Gastrocnemius medialis (tissue), 4 donors: ENCODE measurements at places on chromosomes 12 and 14. TPM values are rescaled to one million over a fixed set of nuclear protein-coding genes. Genes with fewer than 3 reads are reported as not detected.

DNA sequence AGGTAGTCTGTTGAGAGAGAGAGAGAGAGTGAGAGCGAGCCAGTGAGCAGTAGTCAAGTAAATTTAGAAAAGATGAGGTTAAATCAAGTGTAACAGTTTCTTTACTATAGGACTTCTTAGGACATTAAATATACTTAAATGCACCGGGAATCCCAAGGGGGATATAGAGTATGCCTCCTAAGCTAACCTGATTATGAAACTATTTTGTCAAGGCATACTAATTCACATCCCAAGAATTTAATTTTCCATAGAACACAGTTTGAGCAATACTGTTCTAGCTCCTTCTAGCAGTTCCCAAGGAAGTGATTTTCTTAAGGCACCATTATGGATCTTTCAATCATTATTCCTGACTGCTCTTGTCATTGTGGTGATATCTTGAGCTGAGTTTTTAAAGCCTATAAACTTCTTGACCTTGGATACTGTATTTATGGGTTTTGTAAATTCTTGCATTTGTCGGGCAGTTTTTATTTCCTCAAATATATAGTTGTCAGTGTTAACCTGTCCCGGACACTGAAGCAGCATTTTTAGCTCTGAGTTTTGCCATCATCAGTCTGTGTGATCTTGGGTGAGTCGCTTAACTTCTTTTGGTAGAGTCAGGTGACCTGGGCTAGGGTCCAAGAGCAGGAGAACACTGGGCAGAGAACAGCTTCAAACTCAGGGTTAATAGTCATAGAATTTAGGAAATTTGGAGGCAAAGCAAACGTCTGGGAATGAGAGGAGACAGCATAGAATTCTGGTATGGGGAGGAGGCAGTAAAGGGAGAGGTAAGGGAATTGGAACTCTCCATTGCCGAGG is 196.5 kb upstream of the FRMD6 start:
- no peaks in the 10 kb centered on the region for H3K4me1 ChIP-seq
- no peaks in the 10 kb centered on the region for H3K27me3 ChIP-seq
- no peaks in the 10 kb centered on the region for H3K36me3 ChIP-seq
- H3K27ac ChIP-seq, result no peak overlapping the region

GRCh38 chr12:116492703-116493324 is 66.4 kb upstream of the MAP1LC3B2 start:
- no peaks in the 10 kb centered on the region for H3K27me3 ChIP-seq
- H3K4me1 ChIP-seq, result peaks cover 4% of the 10 kb centered on the region
- H3K36me3 ChIP-seq, result no peaks in the 10 kb centered on the region
- no peak overlapping the region for H3K4me3 ChIP-seq

- no peaks in the 10 kb centered on the region for H3K36me3 ChIP-seq
- no peak overlapping the region for H3K4me3 ChIP-seq
- no peak for DNase-seq
- peaks cover 2% of the 10 kb centered on the region for H3K27me3 ChIP-seq
Measured at GRCh38 chr12:87960566-87960965, 68.6 kb downstream of the C12orf50 start.

- no peaks in the 10 kb centered on the region for H3K27me3 ChIP-seq
- no peak overlapping the region for H3K27ac ChIP-seq
- no peaks in the 10 kb centered on the region for H3K4me1 ChIP-seq
- no peaks in the 10 kb centered on the region for H3K36me3 ChIP-seq
- DNase-seq, result no peak
Measured at GRCh38 chr12:7647071-7647470, 18.6 kb downstream of the APOBEC1 start.

SMIM41 gene
- not detected for total RNA-seq

PLEK2 gene
- total RNA-seq, result not detected
